ENCODE measurements at places on chromosomes 2 and 18.

GRCh38 chr18:13369756-13370510 is 151.4 kb downstream of the LDLRAD4 start:
- no peak for DNase-seq

DNA sequence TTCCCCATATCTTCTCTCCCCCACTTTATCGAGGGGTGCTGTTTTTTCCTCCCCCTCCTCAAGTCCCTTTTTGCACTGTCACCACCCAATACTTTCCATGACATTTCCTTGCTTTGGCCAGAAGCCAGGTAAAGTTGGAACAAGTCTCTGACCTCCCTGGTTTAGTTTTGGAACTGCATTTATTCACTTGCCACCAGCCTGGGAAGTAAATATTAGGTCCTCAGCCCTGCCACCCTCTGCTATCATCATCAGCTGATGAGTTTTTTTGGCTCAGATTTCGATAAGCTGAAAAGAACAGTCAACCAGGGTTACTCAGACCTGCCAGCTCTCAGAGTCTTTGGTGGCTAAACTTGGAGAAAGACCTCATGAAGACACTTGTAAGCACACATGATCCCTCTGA is 47.0 kb downstream of the DHRS9 start:
- no peak for DNase-seq

GRCh38 chr2:187890690-187891089 is 336.5 kb upstream of the TFPI start:
- DNase-seq, result no peak

- DNase-seq, result no peak
Measured at GRCh38 chr2:236671896-236672562, 102.4 kb downstream of the ACKR3 start.

- DNase-seq, result no peak
Measured at GRCh38 chr2:187986390-187987105, 305.1 kb upstream of the GULP1 start.

DNA sequence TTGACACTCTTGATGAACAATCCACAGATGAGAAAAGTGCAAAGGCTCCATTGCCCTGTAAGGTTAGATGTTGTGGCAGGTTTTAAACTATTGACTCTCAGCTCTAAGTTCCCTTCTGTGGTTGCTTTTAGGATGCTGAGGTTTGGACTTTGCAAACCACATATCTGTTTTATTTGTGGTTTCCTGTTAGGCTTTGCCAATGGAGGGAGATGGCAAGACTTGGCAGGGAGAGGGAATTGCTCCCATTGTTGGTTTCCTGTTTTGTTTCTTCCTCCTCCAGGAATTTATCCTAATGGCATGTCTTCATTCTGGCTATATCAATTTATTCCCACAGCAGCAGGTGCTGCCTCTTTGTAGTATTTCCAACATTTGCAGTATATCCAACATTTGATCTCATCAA is 772.3 kb downstream of the LRRTM4 start:
- no peak for DNase-seq

DNA sequence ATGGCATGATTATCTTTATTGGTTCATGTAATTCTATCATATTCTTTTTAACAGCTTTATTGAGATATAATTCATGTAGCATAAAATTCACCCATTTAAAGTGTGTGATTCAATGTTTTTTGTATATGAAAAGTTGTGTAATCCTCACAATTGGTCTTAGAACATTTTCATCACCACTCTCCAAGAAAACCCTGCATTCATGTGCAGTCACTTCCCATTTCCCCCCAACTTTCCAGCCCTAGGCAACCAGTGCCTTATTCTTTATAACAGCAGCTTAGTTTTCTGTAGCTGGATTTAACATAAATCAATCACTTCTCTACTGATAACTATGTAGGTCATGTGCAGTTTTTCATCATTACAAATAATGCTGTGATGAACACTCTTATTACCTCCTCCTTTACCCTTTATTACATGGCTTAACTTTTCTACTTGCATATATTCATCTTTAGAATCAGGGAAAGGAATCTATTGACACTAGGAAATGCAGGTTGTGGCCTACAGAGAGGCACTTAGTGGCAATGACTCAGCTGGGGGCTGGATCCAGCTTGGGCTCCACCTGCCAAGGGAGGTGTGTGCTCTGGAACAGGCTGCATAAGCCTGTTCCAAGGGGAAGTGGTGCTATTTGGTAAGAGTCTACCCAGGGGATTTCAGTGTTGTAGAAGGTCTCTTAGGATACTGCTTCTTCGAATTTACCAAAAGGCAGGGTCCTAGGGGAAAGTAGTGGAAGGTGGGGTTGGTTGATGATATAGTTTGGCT is 89.1 kb downstream of the ETAA1 start:
- DNase-seq, result no peak

DNA sequence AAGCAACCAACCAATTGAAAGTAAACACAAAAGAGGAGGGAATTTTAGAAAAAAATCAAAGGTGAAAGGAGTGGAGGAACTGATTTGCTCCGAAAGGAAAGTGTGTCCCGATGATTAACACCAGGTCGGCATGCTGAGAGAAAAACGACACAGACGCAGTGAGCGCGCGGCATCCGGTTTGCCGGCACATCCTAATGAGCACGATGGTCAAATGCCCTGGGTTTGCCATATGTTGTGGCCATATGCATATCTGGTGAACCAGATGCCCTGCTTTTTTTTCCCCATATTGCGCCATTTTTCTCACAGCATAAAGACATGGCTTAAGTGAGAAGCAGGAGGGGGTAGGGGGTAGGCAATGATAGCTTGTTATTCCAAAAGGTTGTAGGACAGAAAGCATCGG is 626.7 kb downstream of the BCL11A start:
- DNase-seq, result no peak

GRCh38 chr2:151067658-151068369 is 193.8 kb downstream of the RBM43 start:
- no peak for DNase-seq

- DNase-seq, result no peak
Measured at GRCh38 chr2:35714883-35715282, 640.7 kb upstream of the CRIM1 start.

DNA sequence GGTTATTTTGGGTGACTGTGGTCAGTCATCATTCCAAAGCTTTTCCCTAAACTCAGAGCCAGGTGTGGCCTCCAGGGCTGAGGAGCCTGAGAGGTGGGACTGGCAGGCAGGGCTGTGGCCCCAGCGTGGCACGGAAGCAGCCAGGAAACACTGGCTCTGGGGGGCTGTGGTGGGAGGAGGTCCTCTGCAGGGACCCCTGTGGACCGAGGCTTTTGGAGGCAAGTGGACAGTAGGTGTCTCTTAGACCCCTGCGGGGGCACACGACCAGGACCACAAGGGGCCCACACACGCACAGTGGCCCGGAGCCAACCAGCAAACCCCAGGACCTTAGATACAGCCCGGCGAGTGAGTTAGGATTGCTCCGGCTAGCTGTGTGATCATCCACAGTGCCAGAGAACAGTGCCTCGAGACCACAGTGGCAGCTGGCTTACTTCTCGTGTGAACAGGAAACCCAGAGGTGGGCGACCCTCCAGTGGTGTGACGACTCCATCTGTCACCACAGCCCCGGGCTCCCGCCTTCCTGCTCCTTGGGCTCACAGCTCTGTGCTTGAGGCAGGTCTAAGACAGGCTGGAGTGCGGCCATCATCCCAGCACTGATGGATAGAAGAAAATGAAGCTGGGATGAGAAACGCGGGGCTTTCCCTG is 1.6 kb upstream of the RTP5 start:
- no peak for DNase-seq

GRCh38 chr2:54614819-54615218 is 108.6 kb upstream of the EML6 start:
- no peak for DNase-seq

DNA sequence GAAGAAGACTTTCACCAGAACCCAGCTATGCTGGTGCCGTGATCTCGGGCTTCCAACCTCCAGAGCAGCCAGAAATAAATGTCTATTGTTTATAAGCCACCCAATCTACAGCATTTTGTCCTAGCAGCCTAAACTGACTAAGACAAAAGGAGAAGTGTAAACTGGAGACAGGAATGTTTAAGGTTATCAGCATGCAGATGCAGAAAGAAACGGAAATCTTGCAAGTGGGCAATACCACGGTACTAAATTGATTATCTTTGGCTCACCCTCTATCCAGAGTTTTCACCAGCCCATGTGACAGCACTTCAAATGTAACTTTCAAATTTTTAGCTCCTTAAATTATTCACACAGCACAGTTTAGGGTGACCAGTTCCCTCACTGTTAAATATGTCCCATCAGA is 5.7 kb upstream of the CAPN14 start:
- no peak for DNase-seq

DNA sequence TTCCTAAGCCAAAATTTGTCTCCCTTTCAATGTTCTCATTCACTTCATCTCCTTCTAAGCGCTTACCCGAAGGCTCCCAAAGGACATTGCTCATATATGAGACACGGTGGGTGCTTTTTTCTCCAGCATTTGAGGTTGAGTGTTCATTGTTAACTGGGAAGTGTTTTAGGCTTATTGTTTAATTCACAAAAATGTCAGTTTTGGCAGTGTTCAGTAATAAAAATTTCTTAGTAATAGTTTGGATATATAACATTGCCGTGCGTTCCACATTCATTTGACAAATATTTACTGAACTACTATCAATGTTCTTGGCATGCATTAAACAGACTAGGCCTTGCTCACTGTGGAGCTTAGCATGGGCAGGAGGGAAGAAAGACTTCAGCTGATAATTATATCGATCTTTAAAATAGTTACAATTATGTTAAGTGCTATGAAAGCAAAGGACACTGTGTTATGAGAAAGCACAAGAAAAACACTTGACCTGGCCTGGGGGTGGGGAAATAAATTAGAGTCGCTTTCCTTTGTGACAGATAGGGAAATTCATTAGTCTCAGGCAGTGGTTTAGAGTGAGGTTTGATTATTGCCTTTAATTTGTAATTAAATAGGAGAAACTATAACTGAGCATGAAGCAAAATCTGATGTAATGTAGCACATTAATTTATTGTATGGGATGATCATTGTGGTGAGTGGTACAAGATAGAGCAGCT is 82.2 kb upstream of the DOCK10 start:
- no peak for DNase-seq

DNA sequence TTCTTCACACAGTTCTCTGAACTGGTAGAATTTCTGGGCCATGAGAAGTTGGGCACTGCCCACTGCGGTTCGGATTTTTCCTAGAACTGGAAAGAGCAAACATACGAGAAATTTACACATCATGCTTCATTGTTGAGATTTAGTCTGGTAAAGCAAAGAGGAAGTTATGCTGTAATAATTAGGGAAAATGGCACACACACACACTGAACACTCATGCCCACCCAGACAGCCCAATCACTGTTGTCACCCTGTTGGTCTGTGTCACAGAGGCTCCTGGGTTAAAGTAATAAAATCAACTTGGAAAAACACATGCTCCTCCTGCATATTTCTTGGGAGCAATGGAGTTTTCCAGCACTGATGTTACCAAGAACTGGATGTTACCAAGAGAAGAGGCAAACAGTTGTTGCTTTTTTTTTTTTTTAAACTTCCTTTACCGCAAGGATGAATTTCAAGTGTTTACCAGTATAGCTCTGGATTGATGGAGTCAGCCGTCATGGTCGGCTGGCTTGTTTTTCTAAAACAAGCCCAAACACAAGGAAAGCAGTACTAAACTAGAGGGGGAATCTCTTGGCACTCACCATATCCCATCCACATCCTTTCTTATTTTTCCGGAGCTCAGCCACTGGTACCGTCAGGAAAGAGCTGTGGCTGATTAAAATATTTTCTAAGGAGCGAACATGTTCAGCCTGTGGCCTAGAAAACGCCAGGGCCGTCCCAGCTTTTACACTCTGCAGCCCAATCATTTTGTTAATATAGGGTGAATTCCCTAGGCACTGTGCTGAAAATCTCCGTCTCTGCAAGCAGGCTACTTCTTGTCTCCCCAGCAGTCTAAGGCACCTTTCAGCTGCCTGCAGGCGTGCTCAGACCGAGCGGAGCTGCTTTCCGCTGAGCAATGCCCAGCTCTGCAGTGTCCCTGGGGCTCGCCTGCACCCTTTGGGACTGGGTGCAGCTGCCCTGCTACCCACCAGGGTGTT is 58.9 kb downstream of the TGIF1 start:
- no peak for DNase-seq

- DNase-seq, result peak; percentile 75
Measured at GRCh38 chr2:161237392-161238264, 70.6 kb upstream of the PSMD14 start.

DNA sequence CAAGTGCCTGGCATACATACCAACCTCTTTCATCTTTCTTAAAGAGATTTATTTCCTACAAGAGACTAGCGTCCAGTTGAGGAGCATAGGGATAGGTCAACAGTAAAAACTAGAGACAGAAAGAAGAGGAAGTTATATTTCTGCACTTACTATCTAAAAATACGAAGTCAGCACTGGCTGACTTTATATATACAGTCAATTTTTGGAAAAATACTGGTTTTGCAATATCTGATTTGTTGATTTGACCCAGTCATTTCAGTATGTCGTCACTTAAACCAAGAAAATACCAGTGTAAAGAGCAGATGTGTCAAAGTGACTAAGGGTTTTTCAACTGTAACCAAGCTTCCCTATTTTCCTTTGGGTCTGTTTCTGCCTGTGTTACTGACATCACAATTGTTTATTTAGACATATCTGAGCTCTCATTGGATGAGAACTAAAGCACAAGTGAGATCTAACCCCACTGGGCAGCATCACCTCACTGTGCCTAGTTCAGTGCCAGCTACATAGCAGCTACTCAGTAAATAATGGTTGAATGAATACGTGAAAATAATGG is 23.0 kb downstream of the CYTIP start:
- no peak for DNase-seq

DNA sequence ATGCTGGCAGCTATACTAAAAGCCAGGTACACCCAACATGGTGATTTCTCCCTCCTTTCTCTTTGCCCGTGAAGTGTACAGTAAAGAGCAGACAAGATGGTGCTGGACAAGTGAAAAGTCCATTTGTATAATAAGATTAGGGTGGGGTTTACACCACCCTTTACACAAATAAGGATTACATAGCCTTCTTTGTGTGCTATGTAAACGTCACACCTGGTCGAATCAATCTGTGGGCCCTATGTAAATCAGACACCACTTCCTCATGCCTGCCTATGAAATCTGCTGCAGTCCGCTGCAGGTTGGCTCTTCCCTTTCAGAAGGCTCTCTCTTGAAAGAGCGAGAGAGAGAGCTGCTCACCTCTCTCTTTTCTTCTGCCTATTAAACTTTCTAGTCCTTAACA is 1054.3 kb upstream of the SLC39A10 start:
- DNase-seq, result no peak

GRCh38 chr2:151525821-151526373 is 116.2 kb downstream of the RIF1 start:
- no peak for DNase-seq

DNA sequence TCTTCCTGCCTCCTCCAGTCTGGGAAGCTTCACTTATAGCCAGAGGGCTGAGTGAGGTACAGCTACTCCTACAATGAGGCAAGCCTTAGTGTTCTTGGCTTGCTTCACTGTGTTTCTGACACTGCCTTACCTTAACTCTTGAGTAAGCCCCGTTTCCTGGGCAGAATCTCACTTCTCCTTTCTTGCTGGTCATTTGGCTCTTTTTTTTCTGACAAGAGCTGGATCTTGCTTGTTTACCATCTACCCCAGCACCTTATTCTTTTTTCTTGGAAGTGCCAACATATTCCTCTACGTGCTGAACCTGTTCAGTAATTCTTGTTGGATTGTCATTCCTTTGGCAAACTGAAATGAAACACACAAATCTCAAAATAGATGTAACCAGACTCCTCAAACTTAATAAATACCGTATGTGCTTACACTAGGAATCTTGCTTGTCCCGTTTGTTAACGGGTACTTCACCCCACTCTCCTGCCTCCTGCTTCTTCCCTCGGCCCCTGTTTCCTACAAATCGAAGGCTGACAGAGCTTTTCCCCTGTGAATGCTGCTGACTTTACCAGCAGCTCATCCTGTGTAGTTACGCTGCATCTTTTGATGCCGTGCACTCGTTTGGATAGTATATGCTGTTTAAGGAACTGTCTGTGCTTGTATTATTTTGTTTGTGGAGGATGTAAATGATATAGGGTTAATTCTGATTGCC is 132.2 kb downstream of the FMNL2 start:
- no peak for DNase-seq

Measured in left hindlimb (tissue), 1 donor.